Stimulated activated CD8-positive, alpha-beta memory T cell treated with anti-CD3 and anti-CD28 coated beads, Interleukin-4, amount 100 ng/mL, for 24 hours (primary cell): ENCODE measurements at places on chromosomes 3 and 15.

DNA sequence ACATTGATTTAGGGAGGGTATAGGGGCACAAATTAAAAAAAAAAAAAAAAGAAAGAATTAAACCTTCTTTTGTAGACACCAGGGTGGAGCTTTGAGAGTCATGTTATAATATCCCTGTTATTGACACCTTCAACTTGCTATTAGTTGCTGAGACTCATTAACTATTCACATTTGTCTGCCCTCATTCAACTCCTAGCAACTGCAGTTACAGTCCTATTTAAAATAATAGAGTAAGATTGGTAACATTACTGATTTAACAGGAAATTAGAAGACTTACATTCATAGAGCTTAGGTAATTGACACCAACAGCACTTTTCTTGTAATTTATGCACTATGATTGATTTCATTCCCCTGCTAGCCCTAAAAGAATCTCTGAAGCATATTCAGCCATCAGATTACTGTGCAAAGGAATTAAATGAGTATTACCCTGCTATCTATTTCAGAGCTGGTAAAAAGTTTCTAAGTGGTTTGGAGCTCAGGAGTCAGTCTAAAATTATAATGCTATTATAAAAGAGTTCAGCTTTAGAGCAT lies 148.8 kb upstream of the TBL1XR1 start:
- DNase-seq = no peak

GRCh38 chr3:79012530-79012913 lies 755.3 kb downstream of the ROBO1 start:
- no peak for DNase-seq

DNA sequence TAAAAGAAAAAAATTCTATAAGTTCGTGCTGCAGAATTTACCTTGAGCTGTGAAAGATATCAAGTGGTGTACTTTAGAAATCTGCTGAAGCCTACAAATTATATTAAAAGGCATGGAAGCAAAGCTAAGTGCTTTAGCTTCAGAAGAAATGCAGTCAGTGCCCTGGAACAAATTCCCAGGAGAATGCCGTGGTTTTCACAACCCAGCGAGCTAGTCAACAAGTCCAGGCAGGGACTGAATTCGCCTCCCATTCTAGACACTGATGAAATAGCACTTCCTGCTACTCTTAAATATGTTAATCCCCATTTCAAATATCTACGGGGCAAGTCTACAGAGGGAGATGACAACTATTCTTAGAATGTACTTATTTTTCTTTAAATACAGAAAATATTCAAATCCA lies 326.4 kb upstream of the IGF1R start:
- DNase-seq = no peak

- DNase-seq = no peak
Observed at GRCh38 chr3:185865247-185865646, 40.4 kb upstream of the IGF2BP2 start.

GRCh38 chr3:150253622-150254021 lies 154.5 kb upstream of the TSC22D2 start:
- DNase-seq = no peak

DNA sequence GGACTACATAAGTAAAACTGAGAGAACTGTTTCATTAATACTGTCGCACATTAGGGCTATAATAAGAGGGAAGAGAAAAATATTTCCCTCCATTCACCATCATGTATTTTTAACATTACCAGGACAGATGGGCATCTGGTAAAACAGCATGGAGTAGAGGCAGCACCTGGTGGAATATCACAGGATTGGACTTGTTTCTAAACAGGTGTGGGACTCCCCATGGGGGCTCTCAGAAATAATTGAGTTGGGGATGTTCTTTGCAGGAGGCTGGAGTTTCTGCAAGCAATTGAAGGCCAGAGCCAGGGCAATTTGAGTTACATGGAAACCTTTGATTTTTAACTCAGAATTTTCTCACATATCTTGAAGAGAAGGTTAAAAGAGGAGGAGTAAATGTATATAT lies 8.4 kb upstream of the MINDY2 start:
- no peak for DNase-seq

DNA sequence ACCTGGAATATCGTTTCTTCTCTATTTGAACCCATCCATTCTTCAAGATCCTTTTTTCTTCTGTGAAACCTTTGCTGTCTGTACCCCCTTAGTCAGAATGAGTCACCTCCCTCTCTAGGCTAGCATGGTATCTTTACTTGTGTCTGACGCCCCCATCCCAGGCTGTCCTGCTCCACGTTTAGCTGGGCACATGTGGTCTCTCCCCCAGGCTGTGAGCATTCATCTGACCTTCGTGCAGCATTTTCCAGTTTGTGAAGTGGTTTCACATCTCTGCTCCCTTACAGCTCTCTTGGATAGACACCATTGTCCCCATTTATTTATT lies 14.3 kb upstream of the TLE3 start:
- DNase-seq = no peak

DNA sequence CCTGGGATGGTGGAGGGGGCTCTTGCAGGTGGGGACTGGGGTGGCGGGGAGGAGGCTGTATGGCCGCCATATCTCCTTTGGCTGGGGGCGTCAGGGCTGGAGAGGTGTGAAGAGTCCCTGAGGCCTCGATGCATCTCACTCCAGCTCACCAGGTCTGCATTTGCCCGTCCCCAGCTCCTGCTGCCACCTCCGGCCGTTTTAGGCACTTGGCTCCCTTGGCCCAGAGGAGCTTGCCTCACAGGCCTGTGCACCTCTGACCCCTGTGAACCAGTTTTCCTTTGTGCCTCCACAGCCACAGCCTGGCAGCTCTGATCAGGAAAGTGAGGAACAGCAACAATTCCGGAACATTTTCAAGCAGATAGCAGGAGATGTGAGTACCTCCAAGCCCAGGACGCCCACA lies 49.7 kb downstream of the CAPN3 start:
- no peak for DNase-seq

DNA sequence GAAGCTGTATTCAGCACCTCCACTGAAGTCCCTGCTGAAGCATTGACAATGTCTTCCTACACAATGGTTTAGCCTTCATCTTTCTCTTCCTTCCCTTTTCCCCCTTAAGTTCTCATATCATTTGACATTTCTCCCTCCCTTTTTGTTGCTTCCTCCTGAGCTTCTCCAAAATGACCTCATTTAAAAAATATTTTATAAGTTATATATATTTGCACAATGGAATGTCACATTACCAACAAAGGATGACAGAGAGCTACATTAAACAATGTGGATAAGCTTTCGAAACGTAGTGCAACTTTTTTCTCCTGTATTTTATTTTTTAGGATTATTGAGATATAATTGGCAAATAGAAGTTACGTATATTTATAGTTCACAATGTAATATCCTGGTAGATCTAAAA lies 13.2 kb upstream of the DLG1 start:
- DNase-seq = no peak
